GM12878 (cell line): ENCODE measurements at places on chromosomes 2 and 18. TPM values are rescaled to one million over a fixed set of nuclear protein-coding genes. Genes with fewer than 3 reads are reported as not detected.

Gene APOB
- total RNA-seq = 1.1 and 1.4 TPM in 2 replicates

Gene RAPGEF4
- total RNA-seq = 0.18 TPM in 1 of 2 replicates, not detected in the other

DNA sequence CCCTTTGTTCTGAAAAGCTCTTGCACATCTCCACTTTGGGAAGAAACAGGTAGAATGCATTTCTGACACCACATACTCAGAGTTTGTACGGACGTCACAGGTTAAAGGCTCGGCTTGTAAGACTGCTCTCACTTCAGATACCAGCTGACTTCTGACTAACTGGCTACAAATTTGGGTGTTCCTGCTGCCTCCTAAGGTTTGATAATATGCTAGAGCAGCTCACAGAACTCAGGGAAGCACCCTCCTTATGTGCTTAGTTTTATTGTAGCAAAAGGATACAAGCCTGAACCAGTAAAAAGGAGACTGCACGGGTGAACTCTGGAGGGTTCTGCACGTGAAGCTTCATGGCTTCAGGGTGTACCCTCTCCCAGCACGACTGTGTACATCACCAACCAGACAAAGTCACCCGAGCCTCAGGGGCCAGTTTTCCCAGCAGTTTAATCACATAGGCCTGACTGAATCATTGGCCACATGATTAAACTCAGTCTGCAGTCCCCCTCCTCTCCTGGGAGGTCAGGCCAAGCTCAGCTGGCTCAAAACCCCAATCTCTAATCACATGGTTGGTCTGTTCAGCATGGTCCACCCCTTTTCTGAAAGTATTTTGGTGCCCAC is 749.5 kb upstream of the RAB6C start:
- DNase-seq = no peak

DNA sequence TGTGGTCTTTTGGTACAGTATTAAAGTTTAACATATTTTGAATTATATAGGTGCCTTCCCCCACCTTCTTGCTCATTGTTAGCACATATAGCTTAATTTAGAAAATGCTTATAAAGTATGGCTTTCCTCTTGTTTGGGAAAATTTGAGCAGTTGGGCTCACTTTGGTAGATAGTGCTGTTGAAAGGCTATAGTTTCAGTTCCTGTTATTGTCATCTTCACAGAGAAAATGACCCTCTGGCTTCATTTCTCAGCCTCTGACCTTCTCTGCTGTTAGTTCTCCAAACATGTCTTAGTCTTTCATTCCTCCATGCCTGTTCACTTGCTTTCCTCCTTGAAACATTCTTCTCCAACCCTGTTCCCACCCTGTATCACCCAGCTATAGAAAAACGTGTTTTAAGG is 200.6 kb downstream of the WDR7 start:
- peak; percentile 17 for DNase-seq

DNA sequence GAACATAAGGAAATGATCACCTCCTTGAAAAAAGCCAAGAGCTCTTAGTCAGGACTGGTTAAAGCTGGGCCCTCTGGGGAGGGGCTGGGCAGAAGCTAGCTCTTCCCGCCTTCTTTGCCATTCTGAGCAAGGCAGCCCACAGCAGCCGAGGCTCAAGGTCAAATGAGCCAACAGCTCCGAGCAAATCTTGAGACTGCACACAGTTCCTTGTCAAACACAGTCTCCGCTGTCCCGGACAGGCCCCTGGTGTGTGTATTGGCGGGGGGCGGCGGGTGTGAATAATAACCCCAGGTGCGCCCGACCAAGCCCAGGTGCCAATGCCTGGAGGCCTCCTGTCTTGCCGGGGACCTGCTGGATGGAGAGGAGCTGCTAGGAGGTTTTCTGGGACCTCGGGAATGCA is 46.4 kb upstream of the ACAA2 start:
- no peak for DNase-seq

GRCh38 chr2:174594456-174594855 is 3.1 kb downstream of the WIPF1 start:
- DNase-seq = no peak
